Stimulated activated CD8-positive, alpha-beta memory T cell treated with anti-CD3 and anti-CD28 coated beads, Interleukin-4, amount 100 ng/mL, for 1 hour (primary cell): ENCODE measurements at places on chromosomes 7 and 10.

GRCh38 chr10:98264378-98265065, 3.5 kb downstream of the LOXL4 start:
- DNase-seq: no peak

DNA sequence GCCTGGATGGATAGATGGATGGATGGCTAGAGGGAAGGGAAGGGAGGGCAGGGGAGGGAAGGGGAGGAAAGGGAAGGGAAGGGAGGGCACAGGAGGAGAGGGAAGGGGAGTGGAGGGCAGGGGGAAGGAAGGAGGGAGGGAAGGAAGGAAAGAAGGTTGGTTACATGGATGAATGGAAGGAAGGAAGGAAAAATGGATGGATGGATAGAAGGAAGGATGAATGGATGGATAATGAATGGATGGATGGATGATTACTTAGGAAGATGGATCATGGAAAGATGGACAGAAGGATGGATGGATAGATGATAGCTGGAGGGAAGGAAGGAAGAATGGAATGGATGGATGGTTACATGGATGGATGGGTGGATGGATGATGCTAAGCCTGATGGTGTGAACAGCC, 451.7 kb upstream of the FOXK1 start:
- DNase-seq: no peak

DNA sequence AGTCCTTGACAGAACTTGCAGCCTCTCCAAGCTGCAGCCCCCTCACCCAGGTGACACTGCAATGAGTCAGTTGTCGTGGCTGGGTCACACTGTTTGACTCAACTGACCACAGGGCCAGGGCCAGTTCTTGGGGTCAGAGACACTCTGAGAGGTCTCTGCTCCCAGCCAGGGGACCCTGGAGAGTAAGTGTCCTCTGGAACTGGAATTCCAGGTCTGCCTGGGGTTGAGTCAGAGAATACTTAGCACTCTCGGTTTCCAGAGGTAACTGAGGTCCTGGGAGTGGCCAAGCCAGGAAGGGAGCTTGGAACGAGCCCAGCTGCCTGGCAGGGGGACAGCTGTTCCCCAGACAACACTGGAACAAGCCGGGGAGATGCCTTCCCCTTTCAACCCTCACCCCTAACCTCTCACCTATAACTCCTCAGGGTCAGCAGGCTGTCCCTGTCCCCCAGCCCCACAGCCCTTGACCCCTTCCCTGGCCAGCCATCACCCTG, 2.2 kb upstream of the MYL10 start:
- DNase-seq: no peak

DNA sequence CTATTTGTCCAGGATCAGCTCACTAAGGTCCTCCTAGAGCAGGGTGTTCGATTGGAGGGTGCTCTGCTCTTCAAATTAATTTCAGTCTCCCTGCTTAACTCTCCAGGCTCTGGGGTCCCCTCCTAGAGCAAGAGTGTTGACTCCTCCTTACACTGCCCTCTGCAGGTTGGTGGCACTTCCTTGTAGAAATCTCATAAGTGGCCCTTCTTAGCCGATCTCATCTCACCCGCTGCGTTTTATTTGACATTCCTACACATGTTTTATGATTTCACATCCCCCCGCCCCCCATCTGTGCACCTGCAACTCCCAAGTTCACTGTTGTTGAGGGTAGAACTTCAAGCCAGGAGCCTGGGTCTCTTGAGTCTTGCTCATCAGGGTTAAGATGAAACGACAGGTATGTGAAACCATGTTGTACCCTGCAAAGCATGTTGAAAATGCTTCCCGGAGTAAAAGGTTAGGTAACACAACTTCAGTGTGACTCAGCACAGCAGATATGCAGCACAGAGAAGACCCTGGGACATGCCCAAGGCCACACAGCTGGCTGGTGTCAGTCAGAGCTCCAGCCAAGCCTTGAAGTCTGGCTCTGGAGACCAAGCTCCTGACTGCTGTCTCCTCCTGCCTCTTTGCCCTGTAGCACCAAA, 171.2 kb downstream of the PRKAG2 start:
- DNase-seq: no peak

DNA sequence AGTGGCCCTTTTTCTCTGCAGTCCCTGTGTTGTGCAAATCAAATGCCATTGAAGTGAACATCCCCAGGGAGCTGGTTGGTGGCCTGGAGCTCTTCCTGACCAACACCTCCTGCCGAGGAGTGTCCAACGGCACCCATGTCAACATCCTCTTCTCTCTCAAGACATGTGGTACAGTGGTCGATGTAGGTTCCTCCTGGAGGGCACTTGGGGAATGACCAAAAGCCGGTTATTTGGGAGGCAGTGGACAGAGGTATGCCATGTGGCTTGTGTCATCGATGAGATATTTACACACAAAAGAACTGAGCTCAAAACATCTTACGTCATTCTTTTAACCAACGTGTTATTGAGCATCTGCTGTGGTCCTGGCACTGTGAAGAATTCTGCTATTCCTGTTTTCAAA, 19.7 kb downstream of the OIT3 start:
- no peak for DNase-seq

DNA sequence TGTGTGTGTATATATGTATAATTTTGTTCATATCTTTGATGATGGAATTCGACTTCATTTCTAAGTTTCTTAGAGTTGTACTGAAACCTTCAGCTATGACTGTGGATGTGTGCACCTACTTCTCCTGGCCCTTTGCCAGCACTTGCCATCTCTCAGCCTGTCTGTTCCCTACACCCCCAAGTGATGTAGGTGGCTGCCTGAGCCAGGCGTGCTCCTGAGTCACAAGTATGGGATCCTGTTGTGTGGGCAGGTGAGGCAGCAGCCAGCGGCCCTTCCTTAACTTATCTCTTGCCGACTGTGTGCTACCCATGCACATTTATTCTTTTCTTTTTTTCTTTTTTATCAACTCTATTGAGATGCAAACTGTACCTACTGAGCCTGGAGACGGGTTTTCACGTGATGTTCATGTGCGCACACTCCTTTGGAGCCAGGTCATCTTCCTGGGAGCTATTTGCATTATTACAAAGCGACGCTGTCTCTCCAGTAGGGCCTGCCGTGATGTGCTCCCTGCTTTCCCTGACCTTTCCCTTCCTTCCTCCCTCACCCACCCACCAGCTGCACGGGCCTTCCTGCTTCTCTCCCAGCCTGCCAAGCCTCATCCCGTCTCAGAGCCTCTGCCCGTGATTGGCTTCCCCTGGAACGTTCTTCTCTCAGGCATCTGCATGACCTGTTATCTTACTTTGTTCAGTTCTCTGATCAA, 31.3 kb upstream of the GALNT11 start:
- DNase-seq: no peak

GRCh38 chr10:133455611-133456031, 1.9 kb downstream of the SCART1 start:
- DNase-seq: no peak

- no peak for DNase-seq
These were observed 265.9 kb upstream of the ZMIZ1 start for GRCh38 chr10:78802866-78803265.

DNA sequence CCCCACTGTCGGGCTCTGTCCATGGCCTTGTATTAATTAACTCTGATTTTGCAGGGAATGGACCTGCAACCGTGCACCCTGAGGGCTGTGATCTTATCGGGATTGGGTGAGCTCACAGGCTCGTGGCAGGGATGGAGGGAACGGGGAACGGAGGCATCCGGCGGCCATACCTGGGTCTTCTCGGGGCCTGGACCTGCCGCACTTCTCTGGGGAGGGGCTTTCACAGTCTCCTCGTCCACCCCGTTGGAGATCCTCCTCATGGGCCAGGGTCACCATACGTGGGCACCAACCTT, 57.5 kb upstream of the SHH start:
- no peak for DNase-seq

DNA sequence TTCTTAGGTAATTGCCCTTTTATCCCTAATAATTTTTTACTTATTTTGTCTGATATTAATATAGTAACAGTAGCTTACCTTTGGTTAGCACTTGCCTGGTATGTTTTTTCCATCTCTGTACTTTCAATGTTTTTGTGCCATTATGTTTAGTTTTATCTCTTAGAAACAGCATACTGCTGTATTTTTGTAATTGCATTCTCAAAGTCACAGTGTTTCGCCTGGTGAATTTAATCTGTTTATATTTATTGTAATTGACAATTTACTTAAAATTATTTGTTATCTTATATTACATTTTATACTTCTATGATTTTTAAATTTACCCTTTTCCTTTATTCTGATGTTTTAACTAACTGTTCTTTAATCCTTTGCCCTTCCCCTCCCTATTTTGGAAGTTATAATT, 166.4 kb downstream of the RELN start:
- no peak for DNase-seq

GRCh38 chr7:133071506-133071905, 10.4 kb downstream of the CHCHD3 start:
- DNase-seq: no peak

DNA sequence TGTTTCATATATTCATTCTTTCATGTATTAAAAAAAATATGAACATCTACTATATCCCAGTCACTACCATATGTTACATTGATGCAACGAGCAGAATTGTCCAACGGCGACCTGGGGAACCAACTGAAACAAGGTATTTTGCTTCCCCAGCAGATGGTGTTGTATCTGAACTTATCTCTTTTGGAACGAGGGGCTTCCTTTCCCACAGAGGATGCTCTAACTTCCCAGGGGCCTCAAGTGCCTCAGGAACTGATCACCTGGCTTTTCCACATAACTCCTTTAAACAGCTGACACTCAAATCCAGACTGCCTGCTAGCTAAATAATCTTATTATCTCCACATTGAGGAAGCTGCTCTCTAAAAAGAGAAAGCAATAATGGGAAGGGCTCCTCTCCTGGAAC, 259.3 kb downstream of the HTR7 start:
- DNase-seq: no peak

- DNase-seq: no peak
These were observed 60.3 kb upstream of the PLXNA4 start for GRCh38 chr7:132636581-132636980.

GRCh38 chr7:2607122-2607922, 24.5 kb upstream of the TTYH3 start:
- DNase-seq: no peak
